ENCODE measurements at places on chromosomes 4 and X.
A peak's percentile ranks its signal among the peaks of the same experiment; 100 is the strongest.

GRCh38 chrX:29496636-29497180 lies 718.7 kb upstream of the MAGEB2 start:
- DNase-seq, result no peak

GRCh38 chrX:39755143-39756032 lies 342.4 kb downstream of the BCOR start:
- no peak for DNase-seq

GRCh38 chr4:56977321-56978012 lies at the start of gene NOA1:
NOA1 (minus strand) TSS chr4:56977606; CDS start chr4:56977585, 21 bp downstream.
- DNase-seq, result peak; percentile 96

- no peak for DNase-seq
Observed at GRCh38 chr4:122632396-122633143, 11.7 kb upstream of the IL21 start.

- no peak for DNase-seq
Observed at GRCh38 chr4:168917138-168917779, 92.8 kb downstream of the CBR4 start.

- no peak for DNase-seq
Observed at GRCh38 chr4:168696826-168697225, 200.0 kb downstream of the PALLD start.

DNA sequence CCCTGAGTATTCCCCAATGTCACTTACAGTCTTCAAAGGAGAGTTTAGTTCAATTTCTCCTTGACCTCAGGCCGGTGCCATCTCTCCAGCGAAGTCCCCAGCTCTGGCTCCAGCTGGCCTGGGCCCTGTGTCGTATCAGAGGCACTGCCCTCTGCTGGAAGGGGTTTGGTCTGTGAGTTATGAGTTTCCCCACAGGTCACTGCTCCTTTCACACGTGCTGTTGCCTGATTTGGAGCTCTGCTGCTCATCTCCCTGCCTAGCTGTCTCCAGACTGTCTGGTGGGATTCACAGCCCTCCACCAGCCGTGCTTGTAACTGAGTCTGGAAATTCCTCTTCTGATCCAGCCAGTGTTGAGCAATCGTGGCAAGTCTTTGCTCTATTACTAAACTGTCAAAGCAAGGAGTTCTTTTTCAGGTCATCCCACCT lies at the start of gene RAP2C:
Gene RAP2C, minus strand, starts transcription at position 105 of the 426 bp plus-strand sequence. CDS start 2,179 bp downstream, outside the sequence.
- peak; percentile 48 for DNase-seq

- DNase-seq, result no peak
Observed at GRCh38 chr4:135963009-135963408, 1569.3 kb downstream of the PCDH18 start.

DNA sequence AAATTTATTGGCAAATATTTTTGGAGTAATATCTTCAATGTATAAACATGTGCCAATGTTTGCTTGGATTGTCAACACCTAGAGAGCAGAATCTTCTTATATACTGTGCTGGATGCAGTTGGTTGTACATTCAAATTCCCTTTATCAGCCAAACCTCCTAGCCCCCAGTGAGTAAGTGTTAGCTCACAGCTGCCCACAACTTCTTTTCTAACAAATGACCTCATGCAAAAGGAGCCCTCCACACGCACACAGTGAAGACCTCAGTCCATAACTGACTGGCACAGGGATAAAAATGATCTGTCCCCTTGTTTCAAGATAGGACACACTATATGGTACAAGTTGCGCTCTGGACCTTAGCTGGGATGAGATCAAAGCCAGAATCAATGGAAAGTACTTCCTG lies 458.0 kb upstream of the NWD2 start:
- DNase-seq, result no peak

- DNase-seq, result no peak
Observed at GRCh38 chr4:127113844-127114362, 518.9 kb upstream of the INTU start.

GRCh38 chrX:1224954-1225353 lies 12.5 kb upstream of the CRLF2 start:
- no peak for DNase-seq

- DNase-seq, result no peak
Observed at GRCh38 chr4:44025376-44026020, 423.1 kb downstream of the KCTD8 start.

DNA sequence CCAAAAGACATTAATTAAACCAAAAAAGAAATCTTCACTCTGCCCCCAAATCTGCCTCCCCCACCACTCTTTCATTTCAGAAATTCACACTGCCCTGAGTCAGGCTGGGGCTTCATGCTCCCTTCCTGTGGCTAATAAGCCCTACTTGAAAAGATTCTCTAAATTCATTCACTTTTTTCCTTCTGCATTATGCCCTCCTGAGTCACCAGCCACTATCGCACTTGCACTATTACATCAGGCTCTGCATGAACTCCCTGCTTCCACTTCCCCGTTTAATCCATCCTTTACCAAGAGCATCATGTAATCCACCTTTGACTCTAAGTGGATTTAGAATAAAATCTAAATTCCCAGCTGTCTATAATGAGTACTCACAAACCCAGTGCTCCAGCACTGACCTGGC lies 295.4 kb upstream of the KLF3 start:
- DNase-seq, result no peak

DNA sequence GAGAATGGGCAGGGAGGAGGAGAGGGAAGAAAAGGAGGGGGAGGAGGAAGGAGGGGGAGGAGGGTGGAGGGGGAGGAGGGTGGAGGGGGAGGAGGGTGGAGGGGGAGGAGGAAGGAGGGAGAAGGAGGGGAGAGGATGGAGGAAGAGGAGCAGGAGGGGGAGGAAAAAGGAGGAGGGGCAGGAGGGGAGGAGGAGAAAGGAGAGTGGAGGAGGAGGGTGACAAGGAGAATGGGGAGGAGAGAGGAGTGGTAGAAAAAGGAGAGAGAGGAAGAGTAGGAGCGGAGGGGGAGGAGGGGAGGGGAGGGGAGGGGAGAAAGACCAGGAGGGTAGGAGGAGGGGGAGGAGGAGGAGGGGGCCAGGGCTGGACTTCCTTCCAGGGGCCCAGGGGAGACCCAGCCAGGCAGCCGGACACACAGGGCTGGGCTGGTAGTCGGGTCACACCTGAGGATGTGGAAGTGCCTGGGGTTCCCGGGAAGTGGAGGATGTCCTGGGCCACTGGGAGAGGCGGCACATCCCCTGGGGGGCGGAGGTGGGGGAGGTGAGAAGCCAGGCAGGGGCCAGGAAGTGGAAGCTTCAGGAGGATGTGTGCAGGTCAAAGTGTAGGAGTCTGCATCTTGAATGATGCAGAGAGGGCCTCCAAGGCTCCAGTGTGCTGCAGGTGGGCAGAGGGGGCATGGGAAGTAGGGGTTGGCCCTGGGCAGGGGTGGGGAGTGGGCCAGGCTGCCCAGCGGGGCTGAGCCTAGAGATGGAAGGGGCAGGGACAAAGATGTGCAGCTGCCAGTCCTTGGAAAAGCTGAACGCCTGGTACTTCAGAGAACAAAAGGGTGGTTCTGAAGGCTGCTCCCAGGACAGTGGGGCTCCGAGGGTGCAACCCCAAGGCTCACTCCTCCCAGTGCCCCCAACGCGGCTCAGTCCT lies 18.8 kb downstream of the IL3RA start:
- DNase-seq, result no peak

DNA sequence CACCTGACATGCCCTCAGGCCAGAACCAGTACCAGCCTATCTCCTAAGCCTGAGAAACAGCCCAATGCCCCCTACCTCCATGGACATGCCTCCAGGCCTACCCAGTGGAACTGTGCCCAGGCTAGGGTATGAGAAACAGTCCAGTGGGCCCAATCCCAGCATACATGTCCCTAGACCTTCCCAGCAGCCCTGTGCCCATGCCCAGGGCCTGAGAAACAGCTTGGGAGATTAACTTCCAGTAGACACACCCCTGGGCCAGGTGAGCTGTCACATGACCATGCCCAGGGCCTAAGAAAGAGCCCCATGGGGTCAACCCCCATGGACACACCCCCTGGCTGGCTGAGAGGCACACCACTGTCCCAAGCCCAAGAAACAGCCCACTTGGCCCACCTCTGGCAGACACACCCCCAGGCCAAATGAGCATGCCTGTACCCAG lies 78.8 kb downstream of the CBR4 start:
- no peak for DNase-seq
